Left lobe of liver (tissue), 2 donors: ENCODE measurements at places on chromosomes 7 and 10. TPM values are rescaled to one million over a fixed set of nuclear protein-coding genes. Genes with fewer than 3 reads are reported as not detected.

TMEM140 gene
- 32.4 TPM for total RNA-seq

DNA sequence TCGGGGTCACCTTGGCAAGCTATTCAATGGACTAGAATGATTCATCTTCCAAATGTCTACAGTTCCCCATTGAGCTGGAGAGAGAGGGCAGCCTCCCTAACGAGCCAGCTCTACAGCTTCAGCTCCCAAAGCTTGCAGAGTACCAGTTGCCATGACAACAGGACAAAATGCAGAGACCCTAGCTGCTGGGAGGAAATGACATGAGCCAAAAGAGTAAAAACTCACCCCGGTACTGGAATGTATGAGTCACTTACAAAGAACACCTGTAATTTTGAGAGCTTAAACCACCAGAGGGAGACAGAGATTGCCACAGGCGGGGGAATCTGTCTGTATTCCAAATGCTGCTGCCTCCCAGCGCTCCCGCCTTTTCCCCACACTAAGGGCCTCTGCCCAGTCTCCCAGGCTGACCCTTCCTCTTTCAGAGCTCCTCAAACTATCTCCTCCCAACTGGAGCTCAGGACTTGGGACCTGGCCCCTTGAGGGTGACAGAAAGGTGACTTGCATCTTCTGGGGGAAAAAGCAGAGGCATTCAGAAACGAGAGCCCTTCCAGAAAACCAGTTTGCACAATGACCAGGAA is 95.5 kb downstream of the CUL2 start:
- peak; percentile 53 for DNase-seq

GRCh38 chr10:124721330-124722045 is 22.7 kb downstream of the FAM53B start:
- DNase-seq: no peak

DNA sequence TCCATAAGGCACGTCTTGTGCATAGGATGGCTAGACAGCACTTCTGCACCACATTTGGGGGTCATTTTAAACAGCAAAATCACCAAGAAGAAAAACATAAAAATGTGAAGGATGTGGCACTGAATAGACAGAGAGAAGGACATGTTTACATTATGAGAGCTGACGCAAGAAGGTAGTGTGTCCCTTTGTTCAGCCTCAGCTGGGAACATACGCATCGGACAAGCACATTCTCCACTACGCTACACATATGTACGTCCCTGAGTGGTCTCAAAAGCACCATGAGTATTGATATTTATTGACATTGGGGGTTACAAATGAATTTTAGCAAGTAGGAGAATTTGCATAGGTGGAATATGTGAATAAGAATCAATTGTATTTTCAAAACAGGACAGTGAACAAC is 20.2 kb downstream of the DDC start:
- DNase-seq: no peak

LRRD1 gene
- not detected for total RNA-seq

MINDY4 gene
- total RNA-seq: 2.3 TPM

DNA sequence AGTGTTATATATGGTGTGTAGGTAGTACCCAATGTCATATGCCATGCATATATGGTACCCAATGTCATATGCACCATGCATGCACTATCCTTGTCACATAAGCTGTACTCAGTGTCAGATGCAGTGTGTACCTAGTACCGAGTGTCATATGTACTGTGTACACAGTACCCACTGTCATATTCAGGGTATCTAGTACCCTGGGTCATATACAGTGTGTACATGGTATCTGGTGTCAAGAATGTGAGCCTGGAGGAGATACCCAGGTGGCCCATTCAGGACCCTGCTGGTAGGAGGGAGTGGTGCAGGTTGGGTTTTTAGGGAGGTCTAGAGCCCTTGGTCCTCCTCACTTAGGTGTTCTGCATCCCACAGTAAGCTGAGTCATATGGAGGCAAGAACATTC is 1.8 kb downstream of the ZMYND11 start:
- no peak for DNase-seq

ARL5B gene
- total RNA-seq: 7.7 TPM

GRCh38 chr10:123494301-123494808 is 171.8 kb upstream of the GPR26 start:
- DNase-seq: no peak

DNA sequence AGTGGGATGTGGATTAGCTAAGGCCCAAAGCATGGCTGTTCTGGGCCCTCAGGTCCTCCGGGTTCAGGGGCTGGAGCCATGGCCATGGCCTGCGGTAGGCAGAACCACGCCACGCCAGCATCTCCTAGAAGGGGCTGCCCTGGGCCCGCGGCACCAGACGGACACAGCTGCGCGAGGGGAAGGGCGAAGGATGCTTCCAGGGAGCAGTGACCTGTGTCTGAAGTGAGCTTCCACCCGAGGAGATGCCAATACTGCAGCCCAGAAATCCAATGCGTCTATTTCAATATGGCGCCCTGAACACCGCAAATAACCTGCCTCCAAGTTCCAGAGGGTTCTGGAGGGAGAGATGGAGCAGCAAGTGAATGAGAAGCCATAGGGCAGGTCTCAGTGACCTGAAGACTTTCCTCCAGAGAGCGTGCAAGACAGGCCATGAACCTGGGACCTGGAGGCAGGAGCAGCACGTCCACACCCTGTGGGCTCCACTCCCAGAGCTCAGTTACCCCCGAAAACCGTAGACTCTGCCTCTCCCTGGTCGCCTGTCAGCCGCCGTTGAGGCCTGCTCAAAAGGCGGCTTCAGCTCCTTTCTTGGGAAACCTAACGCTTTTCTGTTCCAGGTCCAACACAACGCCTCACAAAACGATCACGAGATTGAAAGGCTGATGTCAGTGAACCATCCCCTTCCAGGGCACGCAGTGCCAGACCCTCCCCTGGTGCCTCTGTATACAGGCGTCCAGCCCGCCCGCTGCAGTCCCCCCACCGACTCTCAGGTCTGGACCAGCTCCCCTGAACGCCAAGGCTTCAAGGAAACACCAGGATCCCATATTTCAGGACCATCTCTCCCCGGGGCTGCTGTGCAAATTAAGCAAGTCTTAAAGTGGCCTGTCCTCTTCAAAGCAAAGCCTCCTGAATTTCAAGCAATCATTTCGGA is 37.4 kb downstream of the AMZ1 start:
- no peak for DNase-seq

OR2A12 gene
- not detected for total RNA-seq

- DNase-seq: no peak
Observed at GRCh38 chr10:50552771-50553535, 70.8 kb downstream of the SGMS1 start.

GRCh38 chr10:16996530-16996964 is 133.1 kb downstream of the CUBN start:
- no peak for DNase-seq

UNCX gene
- total RNA-seq: not detected

DNA sequence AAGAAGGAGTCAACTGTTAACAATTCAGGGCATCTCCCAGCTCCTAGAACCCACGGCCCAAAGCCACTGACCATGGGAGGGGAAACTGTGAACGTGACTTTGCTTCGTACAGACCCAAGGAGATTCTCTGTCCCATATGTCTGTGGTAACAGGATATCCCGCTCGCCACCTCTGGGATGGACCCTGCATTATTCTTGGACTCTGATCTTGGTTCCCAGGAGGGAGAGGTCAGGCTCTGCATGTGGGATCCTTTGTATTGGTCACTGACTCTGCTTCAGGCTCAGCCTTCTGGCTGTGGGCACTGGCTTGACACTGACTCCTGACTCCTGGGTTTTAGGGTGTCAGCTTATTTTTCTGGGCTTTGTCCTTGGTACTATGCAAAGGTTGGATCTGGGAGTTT is 13.5 kb upstream of the MBL2 start:
- DNase-seq: no peak

- no peak for DNase-seq
Observed at GRCh38 chr10:71112138-71112785, 100.1 kb upstream of the UNC5B start.

DNA sequence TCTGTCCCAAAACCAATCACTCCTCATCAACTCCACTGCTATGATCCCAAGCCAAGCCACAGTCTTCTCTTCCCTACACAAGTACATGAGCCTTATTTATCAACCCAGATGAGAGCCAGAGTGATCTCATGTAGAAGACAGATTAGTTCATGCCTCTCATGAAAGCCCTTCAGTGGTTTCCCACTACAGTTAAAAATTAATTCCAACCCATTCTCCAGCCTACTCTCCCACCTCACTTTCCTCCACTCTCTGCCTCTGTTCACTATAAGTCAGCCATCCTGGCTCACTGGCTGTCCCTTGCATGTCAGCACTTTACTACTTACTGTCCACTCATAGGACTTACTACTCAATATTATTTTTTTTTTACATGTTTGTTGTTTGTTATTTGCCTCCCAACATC is 67.3 kb downstream of the CACUL1 start:
- DNase-seq: no peak

CREB5 gene
- 0.53 TPM for total RNA-seq

FRA10AC1 gene
- total RNA-seq: 2.9 TPM

- DNase-seq: peak; percentile 47
Observed at GRCh38 chr10:131824371-131825149, 76.2 kb upstream of the PPP2R2D start.

DNA sequence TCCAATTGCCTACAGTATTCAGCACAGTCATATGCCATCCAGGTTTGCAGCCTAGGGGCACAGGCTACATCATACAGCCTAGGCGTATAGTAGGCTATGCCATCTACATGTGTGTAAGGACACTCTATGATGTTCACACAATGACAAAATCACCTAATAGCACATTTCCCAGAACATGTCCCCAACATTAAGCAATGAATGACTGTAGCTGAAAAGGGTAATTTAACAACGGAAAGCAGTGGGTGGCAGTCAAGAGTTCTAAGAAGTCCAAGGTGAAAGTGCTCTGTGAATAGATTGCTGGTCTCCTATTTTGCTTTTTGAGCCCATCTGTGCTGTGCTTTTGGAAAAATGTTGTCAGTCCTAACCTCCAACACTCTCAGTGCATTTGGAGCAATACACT is 162.6 kb downstream of the KLF6 start:
- DNase-seq: no peak

RSBN1L gene
- total RNA-seq: 7.4 TPM

- no peak for DNase-seq
Observed at GRCh38 chr7:140017034-140017433, 45.7 kb downstream of the PARP12 start.

- DNase-seq: no peak
Observed at GRCh38 chr7:148156233-148156632, 434.3 kb upstream of the C7orf33 start.

DNA sequence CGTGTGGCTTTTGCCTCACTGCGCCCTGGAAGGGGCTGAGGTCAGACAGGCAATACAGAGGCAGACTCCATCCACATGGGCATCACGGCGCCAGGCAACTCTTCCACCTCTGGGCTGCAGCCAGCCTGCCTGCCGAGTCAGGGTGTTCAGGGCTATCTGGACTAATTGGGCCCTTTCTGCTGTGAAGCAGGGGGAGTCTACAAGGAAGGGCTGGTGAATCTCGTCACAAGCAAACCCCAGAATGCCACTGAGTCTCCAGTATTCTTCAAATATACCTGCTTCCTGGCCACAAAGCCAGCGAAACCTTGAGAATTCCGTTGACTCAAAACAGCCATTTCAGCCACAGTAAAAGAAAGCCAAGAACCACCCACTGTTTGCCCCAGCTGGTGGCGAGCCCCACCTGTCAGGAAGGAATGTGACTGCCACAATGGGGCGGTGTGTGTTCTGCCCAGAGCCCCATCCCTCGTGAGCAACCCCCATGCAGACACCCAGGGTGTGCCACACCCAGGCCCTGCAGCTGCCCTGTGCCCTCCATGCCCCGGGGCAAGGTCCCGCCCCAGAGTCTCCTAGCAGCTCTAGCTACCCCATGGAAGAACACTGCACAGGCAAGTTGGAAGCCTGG is 117.3 kb downstream of the FAM53B start:
- DNase-seq: no peak

CLRN3 gene
- 25.1 TPM for total RNA-seq
